OCI-M1 (cell line): ENCODE measurements at places on chromosomes 1 and 21.

GRCh38 chr1:47178020-47178419 is 11.8 kb downstream of the PDZK1IP1 start:
- no peak for DNase-seq

DNA sequence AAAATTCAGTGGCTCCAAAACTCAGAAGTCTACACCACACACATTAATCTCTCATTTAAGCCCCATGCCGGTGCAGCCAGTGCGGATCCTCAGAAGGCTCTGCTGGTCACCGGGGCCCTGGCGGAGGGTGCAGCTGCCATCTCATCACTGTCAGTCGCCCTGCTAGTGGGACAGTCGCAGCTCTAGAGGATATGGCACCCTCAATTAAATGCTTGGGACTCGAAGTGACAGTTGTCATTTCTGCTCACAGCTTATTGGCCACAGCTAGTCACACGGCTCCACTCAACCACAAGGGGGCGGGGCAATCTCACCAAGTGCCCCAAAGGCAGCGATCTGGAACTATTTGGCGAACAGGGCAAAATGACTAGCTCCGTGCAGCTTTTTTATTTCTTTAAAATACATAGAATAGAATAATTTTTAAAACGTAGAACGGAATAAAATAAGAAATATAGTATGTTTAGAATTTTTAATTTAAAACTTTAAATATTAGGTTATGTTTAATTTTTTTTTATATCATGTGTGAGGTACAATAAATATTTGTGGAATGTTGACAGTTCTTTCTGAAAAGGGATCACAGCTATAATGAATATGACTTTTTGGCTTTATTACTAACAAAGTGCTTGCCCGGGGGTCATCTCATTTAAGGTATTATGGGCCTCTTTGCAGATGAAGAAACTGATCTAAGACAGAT is 8.0 kb upstream of the MAN1C1 start:
- peak; percentile 91 for DNase-seq

- DNase-seq, result no peak
Measured at GRCh38 chr1:46948629-46949416, 7.5 kb upstream of the CYP4A11 start.

- DNase-seq, result no peak
Measured at GRCh38 chr1:97247196-97247595, 525.6 kb downstream of the PTBP2 start.

- peak; percentile 84 for DNase-seq
Measured at GRCh38 chr1:113872219-113872935, 865 bp upstream of the PTPN22 start.

- DNase-seq, result peak; percentile 90
Measured at GRCh38 chr1:151013518-151013917, 5.3 kb downstream of the PRUNE1 start.

DNA sequence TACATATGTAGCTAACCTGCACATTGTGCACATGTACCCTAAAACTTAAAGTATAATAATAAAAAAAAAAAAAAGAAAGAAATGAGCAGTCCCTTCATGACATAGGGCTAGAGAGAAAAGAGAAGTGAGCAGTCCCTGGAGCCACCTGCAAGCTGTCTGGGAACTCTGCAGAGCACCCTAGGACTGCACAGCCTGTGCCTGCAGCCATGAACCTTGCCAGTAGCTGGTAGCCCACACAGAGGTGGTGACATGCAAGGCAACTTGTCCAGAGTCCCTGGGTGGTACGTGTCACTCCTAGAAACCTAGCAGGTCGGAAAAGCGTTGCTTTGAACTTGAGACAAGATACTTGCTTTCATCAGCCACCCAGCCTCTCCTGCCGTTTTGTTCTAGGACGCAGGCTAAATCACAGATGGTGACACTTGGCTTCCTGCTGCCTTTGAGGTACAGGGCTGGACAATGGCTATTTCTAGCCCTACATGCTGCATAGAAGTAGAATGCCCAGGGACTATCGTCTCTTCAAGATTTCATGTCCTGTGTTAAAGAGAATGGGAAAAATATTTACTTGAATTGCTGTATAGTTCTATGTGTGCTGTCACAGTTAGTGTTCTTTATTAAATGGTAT is 260.9 kb downstream of the LTN1 start:
- DNase-seq, result no peak
